ENCODE measurements at places on chromosomes 7 and 10.

DNA sequence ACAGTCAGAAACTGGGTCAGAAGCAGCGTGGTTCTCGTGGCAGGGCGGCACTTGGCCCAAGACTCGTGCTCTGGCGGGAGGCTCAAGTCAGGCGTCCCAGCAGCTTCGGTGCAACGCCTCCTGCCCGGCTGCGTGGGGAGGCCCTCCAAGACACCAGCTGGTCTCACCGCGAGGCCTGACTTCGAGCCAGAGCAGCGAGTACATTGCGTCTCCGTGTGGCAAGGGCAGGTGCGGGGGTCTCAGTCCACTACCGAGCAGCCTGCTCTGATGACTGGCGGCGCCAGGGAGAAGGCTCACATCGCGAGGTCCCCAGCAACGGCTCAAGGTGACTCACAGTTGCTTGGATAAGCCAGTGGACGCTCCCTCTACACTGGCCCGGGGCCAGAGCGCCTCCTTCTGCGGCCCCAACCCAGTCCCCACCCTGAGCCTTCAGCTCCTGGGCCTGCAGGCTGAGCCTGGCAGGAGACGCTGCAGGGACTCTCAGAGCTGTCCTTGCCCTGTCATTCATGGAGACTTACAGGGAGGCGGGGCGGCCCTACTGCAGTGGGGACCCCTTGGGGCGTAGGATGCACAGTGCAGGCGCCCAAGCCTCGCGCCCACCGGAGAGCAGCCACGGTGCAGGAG is 41.9 kb upstream of the PRKAR1B start:
- no peak for DNase-seq

DNA sequence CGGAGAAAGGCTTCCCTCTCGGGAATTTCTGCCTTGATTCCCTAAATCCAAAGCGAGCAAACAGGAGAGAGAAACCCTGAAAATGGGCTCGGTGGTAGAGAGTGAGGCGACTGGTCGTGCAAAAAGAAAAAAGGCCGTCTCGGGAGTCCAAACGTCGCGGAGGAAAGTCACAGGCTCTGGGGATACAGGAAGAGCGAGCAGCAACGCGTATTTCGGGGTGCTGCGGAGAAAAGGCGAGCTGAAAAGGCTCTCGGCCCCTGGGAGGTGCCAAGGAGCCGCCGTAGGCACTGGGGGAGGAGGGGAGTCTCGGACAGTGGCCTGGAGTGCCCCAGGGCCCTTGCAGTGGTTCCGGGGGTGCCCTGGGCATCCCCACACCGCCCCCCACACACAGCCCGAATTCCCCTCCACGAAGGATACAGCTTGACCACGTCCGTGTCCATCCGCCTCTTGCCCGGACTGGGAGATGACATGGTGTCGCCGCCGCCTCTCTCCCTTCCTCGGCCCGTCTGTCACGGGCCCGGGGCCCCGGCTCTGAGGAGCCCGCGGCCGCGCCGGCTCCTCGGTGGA is 591 bp downstream of the UBE2H start:
- peak; percentile 8 for DNase-seq

DNA sequence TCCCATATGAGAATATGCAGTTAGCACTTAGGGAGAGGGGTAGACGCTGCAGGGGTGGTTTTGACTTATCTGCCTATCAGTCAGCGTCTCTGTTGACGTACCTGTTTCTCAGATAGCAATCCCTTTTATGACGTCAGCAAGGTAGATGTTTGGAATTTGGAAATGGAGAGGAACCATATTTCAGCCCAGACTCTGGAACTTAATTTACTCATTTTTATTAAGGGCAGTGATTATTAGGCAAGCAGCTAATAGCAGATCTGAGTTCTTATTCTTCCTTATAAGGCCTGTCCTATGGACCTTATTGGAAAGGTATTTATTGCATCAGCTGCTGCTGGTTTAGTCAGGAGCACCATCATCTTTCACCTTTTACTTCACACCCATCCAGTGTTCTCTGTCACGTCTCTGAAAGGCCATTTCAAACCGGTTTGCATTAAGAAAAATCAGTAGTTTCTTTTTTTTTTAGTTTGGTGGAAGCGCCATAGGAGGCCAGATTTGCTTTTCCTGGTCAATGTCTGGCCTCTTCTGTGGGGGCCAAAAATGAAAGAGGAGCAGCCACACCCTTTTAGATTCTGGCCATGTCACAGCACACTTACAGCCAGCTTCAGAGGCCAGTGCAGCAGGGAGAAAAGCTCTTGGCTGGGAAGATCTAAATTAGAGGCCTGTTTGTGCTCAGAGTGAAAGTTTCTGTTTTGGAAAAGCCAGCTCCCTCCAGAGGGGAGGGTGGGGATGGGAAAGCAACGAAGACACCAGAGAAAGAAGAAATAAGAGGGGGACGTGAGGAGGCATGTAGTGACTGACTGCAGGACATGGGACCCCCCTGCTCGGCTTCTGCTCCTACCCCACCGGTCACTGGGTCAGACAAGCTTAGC is 146.3 kb downstream of the TCF7L2 start:
- DNase-seq, result no peak

DNA sequence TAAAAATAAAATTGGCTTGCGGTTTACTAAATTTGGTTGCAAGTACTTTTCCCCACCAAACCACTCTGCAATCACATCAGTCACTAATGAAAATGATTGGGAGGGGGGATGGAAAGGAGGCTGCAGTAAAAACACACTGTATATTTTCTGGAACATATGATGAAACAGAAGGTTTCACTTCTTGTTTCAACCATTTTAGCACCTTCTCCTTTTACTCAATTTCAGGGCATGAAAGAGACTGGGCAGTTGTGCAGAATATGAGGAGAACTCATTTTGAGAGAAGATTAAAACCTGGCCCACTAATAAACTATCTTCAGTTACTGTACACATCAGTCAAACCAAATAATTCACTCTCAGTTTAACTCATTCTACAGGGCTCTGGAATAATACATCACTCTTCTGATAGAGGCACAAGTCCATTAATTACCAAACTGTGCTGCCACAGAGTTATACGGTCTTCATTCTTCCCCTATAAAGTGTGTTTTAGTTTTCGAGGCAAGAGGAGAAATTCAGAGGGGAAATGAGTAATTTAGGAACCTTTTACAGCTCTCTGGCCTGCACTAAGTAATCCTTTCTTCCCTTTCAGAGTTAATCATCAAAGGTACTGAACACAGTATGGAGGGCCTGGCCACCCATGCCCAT is 25.5 kb downstream of the JAZF1 start:
- peak; percentile 24 for DNase-seq

- DNase-seq, result no peak
Observed at GRCh38 chr7:102029616-102030015, 212.2 kb downstream of the CUX1 start.

All from CD4-positive, alpha-beta T cell treated with Interleukin-2 at 100 ng/mL for 4 hours (primary cell).